ENCODE measurements at places on chromosomes 3 and 15.

DNA sequence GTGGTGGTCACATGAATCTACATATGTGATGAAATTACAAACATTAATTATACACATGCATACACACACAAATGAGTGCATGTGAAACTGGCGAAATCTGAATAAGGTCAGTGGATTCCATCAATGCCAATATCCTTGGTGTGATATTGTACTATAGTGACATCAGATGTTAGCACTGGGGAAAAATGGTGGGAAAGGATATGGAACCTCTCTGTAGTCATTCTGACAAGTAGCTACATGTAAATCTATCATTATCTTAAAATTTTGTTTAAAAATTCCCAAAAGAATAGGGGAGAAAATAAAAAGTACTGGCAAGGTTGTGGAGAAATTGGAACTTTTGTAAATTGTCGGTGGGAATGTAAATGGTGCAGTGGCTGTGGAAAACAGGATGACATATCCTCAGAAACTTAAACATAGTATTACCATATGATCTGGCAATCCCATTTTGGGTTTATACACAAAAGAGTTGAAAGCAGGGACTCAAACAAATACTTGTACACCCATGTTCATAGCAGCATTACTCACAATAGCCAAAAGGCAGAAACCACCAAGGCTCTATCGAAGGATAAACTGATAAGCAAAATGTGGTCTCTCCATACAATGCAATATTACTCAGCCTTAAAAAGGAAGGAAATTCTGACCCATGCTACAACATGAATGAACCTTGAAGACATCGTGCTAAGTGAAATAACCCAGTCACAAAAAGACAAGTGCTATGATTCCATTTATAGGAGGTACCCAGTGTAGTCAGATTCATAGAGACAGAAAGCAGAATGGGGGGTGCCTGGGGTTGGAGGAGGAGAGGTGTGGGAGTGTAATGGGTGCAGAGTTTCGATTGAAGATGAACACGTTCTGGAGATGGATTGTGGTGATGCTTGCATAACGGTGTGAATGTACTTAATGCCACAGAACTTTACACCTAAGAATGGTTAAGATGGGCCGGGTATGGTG lies 25.3 kb upstream of the HRH1 start:
- no peak for DNase-seq

GRCh38 chr15:78567531-78567930 lies 2.2 kb downstream of the CHRNA5 start:
- DNase-seq = no peak

DNA sequence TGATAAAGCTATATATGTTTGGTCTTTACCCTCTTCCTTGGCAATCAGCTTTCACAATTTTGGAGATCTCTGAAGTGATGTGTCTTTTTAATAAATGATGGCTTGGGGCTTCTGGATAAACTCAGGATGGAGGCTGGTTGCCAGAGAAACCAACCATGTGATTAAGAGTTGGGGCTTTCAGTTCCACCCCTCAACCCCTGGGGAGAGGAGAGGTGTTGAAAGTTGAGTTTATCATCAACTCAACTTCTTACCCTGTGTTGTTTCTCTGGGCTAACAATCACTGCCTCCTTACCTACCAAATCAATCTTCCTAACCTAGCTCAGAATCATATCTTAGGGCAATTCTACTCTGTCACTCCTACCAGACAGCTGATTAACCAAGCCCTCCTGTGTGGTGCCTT lies 735.8 kb downstream of the ZPLD1 start:
- DNase-seq = no peak

- no peak for DNase-seq
Measured at GRCh38 chr3:147712357-147712756, 303.2 kb downstream of the ZIC1 start.

- DNase-seq = no peak
Measured at GRCh38 chr3:161413127-161413854, 42.0 kb upstream of the SPTSSB start.

- no peak for DNase-seq
Measured at GRCh38 chr3:159870723-159871122, 117.9 kb upstream of the IL12A start.

GRCh38 chr15:89116404-89116803 lies 28.1 kb downstream of the ABHD2 start:
- peak; percentile 41 for DNase-seq

DNA sequence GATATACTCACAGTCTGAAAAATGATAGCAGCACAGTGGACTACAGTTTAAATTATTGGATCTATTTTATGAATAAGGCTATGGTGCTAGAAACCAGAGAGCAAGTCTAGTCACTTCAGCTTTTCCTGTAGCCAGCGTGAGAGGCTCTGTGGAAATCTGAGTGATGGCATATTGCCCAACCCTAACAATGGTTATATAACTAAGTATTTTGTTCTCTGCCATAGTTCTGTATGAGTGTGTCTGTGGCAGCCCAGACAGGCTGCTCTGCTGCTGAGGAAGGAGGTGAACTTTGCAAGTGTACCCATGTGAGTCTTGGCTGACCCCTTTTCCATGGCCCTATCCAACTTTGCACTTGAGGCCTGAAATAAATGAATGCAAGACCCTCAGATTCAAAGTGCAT lies 105.7 kb downstream of the LRTM1 start:
- DNase-seq = peak; percentile 17

DNA sequence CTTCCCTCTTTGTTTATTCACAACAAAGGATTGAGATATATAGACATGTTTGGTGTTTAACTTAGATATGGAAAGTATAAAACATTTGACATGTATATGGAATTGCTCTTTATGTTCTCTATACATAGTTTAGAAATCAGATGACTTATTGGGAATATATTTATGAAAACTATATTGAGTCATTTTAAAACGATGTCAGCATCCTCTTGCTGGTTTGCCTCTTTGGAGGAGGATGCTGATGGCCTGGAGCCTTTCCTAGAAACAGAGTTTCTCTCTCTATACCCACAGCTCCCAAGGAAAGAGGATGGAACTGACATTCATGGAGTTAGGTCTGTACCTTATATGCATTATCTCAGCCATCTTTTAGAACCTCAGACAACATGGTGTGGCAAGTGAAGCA lies 40.3 kb downstream of the ZBTB38 start:
- DNase-seq = no peak

DNA sequence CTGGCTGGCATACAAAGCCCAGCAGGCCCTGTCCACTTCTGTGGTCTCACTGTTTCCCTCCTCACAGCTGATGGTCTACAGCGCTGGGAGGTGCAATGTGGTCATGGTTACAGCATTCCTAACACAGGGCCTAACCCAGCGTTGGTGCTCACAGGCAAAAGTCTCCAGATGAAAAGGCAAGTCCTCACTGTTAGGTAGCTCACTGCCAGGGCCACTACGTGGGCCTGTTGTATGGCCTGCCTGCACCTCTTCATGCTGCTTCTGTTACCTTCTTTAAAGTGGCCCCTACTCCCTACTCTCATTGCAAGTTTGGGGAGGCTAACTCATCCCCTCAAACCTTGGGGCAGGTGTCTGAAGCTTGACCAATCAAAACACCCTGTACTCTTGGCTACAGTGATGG lies 31.3 kb downstream of the CCDC13 start:
- DNase-seq = no peak

GRCh38 chr15:81752974-81753373 lies 292.8 kb downstream of the MEX3B start:
- DNase-seq = no peak

DNA sequence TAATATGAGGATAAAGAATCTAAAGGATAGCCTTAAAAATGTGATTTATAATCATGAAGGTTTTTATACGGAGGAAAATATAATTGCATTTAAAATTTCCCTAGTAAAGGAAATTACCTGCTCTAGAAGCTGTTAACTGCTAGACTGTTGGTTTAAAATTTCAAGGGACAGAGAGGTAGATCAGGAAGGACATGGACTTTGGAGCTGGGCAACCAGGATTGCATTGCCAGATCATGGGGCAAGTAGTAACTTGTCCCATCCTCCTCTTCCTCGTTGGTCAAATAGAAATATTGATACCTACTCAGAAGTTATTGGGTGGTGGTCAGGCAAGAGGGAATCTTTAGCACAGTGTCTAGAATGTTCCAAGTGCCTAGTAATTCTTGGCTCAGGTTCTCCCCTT lies 525.1 kb downstream of the MFSD1 start:
- DNase-seq = no peak

- DNase-seq = no peak
Measured at GRCh38 chr3:68751888-68752287, 180.5 kb downstream of the TAFA4 start.

- DNase-seq = no peak
Measured at GRCh38 chr3:138245026-138245425, 57.9 kb downstream of the ARMC8 start.

DNA sequence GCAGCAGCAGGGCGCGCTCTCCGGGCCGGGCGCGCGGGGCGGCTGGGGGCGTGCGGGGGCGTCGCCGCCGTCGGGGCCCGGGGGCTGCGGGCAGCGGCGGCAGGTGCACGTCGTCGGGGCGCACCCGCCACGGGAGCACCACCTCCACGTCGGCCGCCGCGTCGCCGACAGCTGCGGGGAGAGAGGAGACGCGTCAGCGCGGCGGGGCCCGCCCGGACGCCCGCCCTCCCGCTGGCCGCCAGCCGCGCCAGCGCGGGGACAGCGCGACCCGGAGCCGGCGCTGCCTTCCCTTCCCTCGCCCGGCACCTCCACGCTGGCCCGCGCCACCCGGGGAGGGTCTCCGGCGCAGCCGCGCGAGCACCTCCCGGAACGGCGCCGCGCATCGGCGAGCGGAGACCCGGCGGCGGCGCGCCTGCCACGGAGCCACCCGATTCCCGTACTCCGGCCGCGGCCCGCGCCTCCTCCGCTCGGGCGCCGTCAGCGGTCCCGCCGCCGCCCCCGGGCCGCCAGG lies 481 bp downstream of the ADAMTS17 start:
- DNase-seq = no peak

DNA sequence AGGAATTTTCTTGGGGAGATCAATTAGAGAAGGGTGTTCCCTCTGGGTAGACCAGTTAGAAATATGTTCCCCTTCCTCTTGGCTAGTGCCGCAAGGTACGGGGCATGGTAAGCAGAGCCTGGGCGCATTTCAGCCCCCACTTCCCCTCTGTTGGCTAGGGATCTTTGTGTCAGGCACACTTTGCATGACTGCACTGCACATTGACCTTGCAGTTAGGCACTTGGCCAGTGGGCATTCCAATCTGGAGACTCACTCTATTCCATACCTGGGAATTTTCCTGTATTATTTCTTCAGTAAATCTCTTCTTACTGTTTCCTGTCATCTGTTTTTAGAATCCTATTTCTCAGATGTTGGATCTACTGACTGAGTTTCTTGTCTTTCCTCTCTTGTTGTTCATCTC lies 30.0 kb upstream of the CACNA1D start:
- no peak for DNase-seq

DNA sequence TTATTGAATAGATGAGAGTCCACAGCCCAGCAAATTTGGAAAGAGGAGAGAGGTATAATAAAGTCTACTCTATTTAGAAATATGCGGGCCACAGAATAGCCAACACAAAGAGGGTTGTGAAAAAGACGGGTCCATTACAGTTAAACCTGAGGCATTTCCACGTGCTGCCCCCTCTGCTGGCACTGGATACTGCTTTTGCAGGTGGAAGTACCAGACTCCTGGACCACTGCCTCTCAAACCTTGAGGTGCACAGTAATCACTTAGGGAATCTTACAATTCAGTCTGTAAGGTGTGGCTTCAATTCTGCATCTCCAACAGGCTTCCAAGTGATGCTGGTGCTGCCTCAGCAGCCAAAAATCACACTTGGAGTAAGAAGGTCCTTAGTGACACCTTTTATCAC lies 3.0 kb upstream of the TFDP2 start:
- no peak for DNase-seq

GRCh38 chr3:108125550-108126071 lies 34.8 kb upstream of the CD47 start:
- peak; percentile 85 for DNase-seq

DNA sequence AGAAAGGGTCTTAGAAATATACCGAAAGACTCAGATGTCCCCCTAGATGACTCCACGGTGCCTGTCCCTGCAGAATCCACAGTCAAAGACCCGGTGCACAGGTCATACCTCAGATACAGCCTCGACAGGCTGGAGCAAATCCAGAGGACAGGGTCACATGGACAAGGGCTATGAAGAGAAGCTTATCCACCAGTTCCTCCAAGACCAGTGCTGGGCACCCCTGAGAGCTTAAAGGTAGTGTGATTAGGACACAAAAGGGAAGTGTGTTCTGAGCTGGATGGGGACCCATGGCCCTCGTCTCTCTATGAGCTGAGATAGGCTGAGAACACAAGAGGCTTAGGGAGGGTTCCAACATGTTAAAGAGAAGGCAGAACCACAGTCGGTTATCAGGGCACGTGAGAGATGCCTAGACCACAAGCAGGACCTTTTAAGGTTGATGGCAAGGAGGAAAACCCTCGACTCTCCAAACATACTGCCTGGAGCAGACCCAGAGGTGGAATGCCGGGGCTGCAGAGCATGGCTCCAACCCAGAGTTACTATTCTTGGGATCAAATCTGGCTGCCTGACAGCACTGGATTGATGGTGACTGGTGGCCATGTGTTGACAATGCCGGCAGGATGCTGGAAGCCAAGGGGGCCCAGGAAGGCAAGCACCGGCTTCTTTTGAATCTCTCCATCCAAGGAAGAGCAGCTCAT lies 46.9 kb downstream of the ADCY5 start:
- no peak for DNase-seq

DNA sequence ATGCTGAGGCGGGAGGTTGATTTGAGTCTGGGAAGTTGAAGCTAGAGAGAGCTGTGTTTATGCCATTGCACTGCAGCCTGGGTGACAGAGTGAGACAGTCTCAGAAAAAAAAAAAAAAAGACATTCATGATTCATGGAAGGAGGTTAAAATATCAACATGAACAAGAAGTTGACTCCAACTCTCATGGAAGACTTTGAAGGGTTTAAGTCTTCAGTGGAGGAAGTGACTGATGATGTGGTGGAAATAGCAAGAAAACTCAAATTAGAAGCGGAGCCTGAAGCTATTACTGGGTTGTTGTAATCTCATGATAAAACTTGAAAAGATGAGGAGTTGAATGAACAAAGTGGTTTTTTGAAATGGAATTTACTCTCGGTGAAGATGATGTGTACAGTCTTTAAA lies 491.8 kb downstream of the SQOR start:
- DNase-seq = no peak

DNA sequence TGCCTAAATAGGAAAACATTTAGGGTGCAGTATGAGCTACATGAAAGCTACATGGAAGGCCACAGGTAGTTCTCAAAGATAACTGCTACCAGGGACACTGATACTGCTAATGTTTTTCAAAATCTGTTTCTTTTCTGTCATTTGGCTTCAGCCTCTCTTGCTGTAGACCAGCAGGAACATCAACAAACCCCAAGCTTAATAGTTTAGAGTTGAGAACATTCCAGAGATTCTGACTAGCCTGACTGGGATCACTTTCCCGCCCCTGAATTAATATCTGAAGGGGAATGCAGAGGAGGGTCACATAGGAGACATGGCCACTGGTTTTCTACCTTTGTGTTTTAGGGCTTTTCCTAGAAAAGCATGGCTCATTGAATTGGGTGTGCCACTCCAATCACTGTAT lies 16.9 kb upstream of the C3orf38 start:
- no peak for DNase-seq
